ENCODE measurements at places on chromosomes 7 and 10. TPM values are rescaled to one million over a fixed set of nuclear protein-coding genes. Genes with fewer than 3 reads are reported as not detected.

GRCh38 chr7:100163006-100163531, 4.5 kb upstream of the TRAPPC14 start:
- H3K36me3 ChIP-seq: peaks cover 10% of the 10 kb centered on the region
- no peaks in the 10 kb centered on the region for H3K27me3 ChIP-seq
- peak overlapping the region; percentile 60 for H3K4me3 ChIP-seq
- H3K4me1 ChIP-seq: peaks cover 72% of the 10 kb centered on the region
- peak; percentile 47 for DNase-seq
- H3K27ac ChIP-seq: peak overlapping the region; percentile 98

- peaks cover 48% of the 10 kb centered on the region for H3K27me3 ChIP-seq
- H3K36me3 ChIP-seq: no peaks in the 10 kb centered on the region
- DNase-seq: no peak
- H3K4me1 ChIP-seq: peaks cover 10% of the 10 kb centered on the region
Observed at GRCh38 chr10:91759581-91759986, 38.6 kb upstream of the TNKS2 start.

DNA sequence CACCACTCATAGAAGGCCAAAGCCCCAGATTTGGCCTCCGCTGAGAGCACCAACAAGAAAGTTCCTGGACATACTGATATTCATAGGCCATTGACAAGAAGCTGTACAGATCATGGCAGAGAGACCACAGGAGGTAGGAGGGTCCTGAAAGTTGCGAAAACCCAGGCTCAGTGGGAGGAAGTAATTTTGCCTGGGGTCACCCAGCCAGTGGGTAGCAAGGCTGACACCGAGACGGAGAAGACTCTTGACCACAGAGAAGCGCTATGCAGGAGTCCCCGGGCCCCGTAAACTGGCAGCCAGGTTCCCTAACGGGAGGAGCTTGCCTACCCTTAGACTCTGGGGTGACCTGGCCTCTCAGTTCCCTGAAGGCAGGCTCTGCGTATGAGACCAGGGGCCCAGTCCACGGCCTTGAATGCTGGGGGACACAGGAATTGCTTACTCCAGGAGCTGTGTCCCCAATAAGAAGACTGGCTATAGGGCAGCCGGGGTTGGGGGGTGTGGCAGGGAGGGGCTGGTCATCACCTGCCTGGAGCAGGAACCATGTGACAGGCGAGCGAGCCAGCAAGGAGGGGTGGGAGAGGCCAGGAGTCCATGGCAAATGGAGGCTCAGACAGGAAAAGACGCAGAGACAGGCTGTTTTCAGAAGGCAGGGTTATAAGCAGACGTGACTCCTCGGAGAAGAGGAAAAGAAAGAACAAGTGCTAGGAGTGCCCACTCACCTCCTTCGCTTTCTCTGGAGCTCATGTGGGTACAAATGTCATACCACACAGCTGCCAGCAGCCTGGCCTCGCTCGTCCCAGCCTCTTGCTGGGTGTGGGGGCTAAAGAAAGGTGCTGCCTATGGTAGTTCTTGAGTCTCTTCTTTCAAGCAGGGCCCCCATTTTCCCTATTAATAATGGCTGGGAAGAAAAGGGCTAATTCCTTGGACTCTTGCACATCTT, 24.6 kb upstream of the NPFFR1 start:
- H3K4me1 ChIP-seq: peaks cover 2% of the 10 kb centered on the region
- no peak for DNase-seq
- H3K27me3 ChIP-seq: no peaks in the 10 kb centered on the region

DNA sequence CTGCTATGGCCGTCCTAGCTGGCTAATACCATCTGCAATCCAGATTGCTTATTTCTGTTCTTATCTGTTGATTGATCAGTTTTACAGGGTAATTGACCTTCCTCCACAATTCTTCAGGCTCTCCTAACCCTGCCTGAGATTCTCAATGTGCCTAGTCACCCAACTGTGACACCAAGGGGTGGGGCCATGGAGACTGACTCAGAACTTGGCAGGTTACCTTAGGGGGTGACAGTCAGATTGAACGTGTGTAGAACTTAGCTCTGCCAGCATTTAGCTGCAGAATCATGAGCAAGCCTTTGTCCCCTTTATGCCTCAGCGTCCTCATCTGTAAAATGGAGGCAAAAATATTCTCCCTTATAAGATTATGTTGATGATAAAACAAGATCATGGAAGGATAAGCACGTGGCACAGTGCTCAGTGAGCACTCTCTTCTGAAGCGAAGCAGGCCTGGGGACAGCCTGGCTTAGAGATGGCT, 19.1 kb upstream of the LEP start:
- no peak overlapping the region for H3K27ac ChIP-seq
- H3K4me1 ChIP-seq: no peaks in the 10 kb centered on the region
- no peak for DNase-seq
- peaks cover 28% of the 10 kb centered on the region for H3K27me3 ChIP-seq
- no peak overlapping the region for H3K4me3 ChIP-seq

GRCh38 chr10:83880252-83880791, 259.0 kb upstream of the GHITM start:
- H3K4me3 ChIP-seq: no peak overlapping the region
- no peaks in the 10 kb centered on the region for H3K27me3 ChIP-seq
- no peak overlapping the region for H3K27ac ChIP-seq
- H3K36me3 ChIP-seq: no peaks in the 10 kb centered on the region

The HGF gene
- not detected for total RNA-seq

- no peak for DNase-seq
- H3K4me3 ChIP-seq: no peak overlapping the region
- no peak overlapping the region for H3K27ac ChIP-seq
- no peaks in the 10 kb centered on the region for H3K36me3 ChIP-seq
Observed at GRCh38 chr10:71423250-71423649, 26.5 kb downstream of the CDH23 start.

DNA sequence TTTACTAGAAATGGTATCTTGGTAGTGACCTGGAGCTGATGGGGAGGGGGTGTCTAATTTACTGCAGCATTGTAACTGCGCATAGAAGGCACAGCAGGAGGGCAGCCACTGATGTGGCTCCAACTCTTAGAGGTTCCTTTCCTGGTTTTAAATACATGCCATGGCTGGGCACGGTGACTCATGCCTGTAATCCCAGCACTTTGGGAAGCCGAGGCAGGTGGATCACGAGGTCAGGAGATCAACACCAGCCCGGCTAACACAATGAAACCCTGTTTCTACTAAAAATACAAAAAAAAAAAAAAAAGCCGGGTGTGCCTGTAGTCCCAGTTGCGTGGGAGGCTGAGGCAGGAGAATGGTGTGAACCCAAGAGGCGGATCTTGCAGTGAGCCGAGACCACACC, 19.2 kb upstream of the SEC61G start:
- H3K36me3 ChIP-seq: peaks cover 2% of the 10 kb centered on the region
- peaks cover 6% of the 10 kb centered on the region for H3K27me3 ChIP-seq
- H3K4me3 ChIP-seq: no peak overlapping the region
- DNase-seq: no peak

The ABCB4 gene
- not detected for total RNA-seq

The CYP2C19 gene
- not detected for total RNA-seq

The GPR158 gene
- not detected for total RNA-seq

DNA sequence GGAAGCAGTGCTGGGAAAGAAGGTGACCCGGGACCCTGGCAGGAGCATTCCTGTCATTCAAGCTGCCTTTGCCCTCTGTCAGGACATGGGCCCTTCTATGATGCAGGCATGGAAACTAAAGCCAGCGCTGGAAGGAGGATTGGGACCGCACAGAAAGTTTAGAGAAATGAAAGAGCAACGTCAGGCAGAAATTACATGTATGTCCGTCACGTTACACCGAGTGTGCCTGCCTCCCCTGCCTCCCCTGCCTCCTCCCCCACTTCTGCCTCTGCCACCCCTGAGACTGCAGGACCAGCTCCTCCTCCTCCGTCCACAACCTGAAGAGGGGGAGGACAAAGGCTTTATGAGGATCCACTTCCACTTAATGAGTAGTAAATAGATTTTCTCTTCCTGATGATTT, 13.9 kb upstream of the PWWP2B start:
- no peak overlapping the region for H3K4me3 ChIP-seq
- no peaks in the 10 kb centered on the region for H3K36me3 ChIP-seq
- no peak overlapping the region for H3K27ac ChIP-seq
- no peaks in the 10 kb centered on the region for H3K27me3 ChIP-seq
- DNase-seq: no peak

DNA sequence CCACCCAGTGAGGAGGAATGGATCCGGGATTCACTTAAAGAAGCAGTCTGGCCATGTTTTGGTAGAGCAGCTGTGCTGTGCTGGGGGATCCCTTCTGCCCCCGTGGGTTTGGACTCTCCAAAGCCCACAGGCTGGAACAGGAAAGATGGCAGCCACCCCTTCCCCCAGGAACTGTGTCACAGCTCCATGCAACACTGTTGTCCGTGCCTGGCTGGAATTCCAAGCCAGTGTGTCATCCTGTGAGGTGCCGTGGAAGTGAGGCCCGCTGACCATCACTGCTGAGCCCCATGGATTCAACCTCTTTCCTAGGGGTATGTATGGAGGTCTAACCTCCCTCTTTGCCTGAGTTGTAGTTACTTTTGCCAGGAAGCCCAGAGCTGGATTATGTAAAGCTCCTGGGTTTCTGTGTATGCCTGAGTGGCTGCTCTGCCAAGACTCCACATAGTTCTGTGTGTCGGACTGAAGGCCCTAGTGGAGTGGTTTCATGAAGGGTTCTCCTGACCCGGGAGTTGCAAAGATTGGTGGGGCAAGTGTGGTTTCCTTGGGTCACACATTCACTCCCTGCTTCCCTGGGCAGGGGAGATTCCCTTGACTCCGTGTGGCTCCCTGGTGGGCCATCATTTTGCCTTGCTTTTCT, 35.1 kb upstream of the PCGF5 start:
- H3K27ac ChIP-seq: no peak overlapping the region
- H3K4me1 ChIP-seq: peaks cover 17% of the 10 kb centered on the region
- peaks cover 45% of the 10 kb centered on the region for H3K36me3 ChIP-seq
- no peak overlapping the region for H3K4me3 ChIP-seq
- H3K27me3 ChIP-seq: no peaks in the 10 kb centered on the region
- DNase-seq: no peak

The CALML3 gene
- total RNA-seq: not detected

- H3K27ac ChIP-seq: no peak overlapping the region
- H3K4me1 ChIP-seq: no peaks in the 10 kb centered on the region
- no peak for DNase-seq
- no peaks in the 10 kb centered on the region for H3K27me3 ChIP-seq
Observed at GRCh38 chr7:34108165-34108564, 202.8 kb downstream of the BMPER start.

The SPDYE2 gene
- 0.15 TPM for total RNA-seq

- H3K4me1 ChIP-seq: no peaks in the 10 kb centered on the region
- DNase-seq: no peak
- H3K4me3 ChIP-seq: no peak overlapping the region
- H3K27ac ChIP-seq: no peak overlapping the region
Observed at GRCh38 chr10:70779511-70780369, 5.4 kb downstream of the TBATA start.

DNA sequence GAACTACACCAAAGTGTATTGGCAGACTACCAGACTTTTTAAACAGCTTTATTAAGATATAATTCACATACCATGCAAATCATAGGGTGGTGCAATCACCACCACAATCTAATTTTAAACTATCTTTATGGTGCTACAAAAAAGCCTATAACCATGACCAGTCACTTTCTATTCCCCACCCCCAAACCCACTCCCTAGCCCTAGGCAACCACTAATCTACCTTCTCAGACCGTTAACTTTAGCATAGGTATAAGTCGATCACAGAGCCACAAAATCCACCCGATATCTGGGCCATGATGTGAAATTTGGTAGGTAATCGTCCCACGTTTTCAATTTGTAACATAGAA, 536 bp upstream of the POM121 start:
- peaks cover 28% of the 10 kb centered on the region for H3K4me1 ChIP-seq
- H3K4me3 ChIP-seq: peak overlapping the region; percentile 93
- no peaks in the 10 kb centered on the region for H3K27me3 ChIP-seq
- peaks cover 40% of the 10 kb centered on the region for H3K36me3 ChIP-seq
- DNase-seq: no peak

The FAM204A gene
- 54.9 TPM for total RNA-seq

DNA sequence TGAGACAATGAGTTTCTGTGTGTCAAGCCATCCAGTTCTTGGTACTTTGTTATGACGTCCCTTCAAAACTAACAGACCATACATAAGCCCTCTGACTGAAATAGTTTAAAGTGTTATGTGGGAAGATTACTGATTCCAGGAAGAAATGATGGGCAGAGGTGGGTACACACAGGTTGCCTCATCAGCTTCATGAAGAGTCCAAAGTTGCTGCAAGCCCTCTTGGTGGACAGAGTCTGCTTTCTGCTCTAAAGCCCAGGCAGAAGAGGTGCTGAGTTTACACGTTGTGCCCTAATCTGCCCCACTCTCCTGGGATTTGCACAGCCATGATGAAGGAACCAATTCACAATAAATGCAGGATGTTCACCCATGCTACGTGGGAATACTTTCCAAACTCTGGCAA, 187.4 kb downstream of the PARD3 start:
- H3K36me3 ChIP-seq: no peaks in the 10 kb centered on the region
- H3K4me1 ChIP-seq: no peaks in the 10 kb centered on the region
- no peak for DNase-seq
- H3K4me3 ChIP-seq: no peak overlapping the region

DNA sequence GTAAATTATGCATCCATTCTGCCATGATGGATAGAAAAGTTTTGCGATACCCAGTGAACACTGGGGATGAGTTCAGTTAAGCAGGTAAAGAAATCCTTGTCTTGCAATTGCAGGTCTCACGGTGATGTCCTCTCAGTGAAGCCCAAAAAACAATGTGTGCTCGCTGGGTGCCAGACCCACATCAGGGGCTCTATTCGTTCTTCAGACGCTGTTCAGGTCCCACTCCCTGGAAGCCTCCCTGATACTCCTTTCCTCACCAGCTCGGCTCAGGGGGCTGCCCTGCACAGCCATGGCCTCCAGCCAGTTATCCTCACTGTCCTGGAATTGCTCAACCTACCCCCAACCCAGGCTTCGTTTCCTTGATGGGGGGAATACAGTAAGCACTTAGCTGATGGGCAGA, 323.5 kb downstream of the ADARB2 start:
- H3K4me1 ChIP-seq: no peaks in the 10 kb centered on the region
- H3K4me3 ChIP-seq: no peak overlapping the region
- DNase-seq: no peak

- H3K36me3 ChIP-seq: no peaks in the 10 kb centered on the region
- no peak overlapping the region for H3K4me3 ChIP-seq
- H3K4me1 ChIP-seq: no peaks in the 10 kb centered on the region
- no peak for DNase-seq
- no peak overlapping the region for H3K27ac ChIP-seq
Observed at GRCh38 chr7:2288503-2288902, 25.7 kb downstream of the SNX8 start.

DNA sequence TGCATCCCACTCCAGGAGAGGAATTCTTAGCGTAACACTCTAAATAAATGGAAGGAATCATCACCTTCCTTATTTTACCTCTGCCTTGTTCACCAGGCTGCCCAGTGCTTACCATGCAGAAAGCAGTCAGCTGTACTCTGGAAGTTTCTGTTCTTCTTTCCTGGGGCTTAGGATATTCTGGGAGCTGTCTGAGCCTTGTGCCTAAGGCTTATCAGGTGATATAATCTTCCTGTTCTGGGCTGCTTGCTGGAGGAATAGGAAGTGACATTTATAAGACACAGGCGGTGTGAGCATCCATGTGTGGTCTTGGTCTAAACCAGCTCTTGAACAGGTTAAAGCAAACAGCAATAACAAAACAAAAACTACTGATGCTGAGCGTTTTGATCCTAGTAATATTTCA, 13.5 kb downstream of the KCTD7 start:
- DNase-seq: no peak
- no peak overlapping the region for H3K4me3 ChIP-seq
- H3K36me3 ChIP-seq: peaks cover 63% of the 10 kb centered on the region
- H3K4me1 ChIP-seq: peaks cover 4% of the 10 kb centered on the region
- no peaks in the 10 kb centered on the region for H3K27me3 ChIP-seq

The TMEM229A gene
- total RNA-seq: not detected

Data from activated CD4-positive, alpha-beta T cell treated with anti-CD3 and anti-CD28 coated beads, Interleukin-2, amount 10 ng/mL, durations not matched to agents 7 days and 5 days (primary cell).